CD8-positive, alpha-beta T cell (primary cell): ENCODE measurements at places on chromosomes 3 and 15. TPM values are rescaled to one million over a fixed set of nuclear protein-coding genes. Genes with fewer than 3 reads are reported as not detected.

- no peak for DNase-seq
Observed at GRCh38 chr15:40069178-40070165, 30.5 kb upstream of the SRP14 start.

Gene DPPA2
- not detected for total RNA-seq

Gene SLC35G2
- not detected for total RNA-seq

GRCh38 chr15:60923925-60924324 is 305.2 kb downstream of the RORA start:
- DNase-seq = no peak

- DNase-seq = no peak
Observed at GRCh38 chr3:150106740-150107428, 136.2 kb upstream of the PFN2 start.

Gene CHRNA7
- not detected for total RNA-seq

DNA sequence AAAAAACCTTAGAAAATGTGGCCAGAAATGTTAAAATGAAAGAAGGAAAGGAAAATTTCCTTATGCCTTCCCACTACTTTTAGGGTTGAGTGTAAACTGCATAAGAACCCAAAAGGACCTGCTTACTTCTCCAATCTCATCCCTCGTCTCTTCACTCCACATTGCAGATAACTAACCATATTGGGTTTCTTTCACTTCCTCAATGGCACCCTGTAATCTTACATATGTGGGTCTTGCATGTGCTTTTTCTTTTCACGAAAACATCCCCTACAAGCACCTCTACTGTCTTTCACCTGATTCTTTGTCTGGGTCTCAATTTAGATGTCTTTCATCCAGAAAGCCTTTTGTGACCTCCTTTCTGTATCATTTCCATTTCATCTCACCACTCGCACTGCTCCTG is 23.1 kb downstream of the EOMES start:
- no peak for DNase-seq

Gene FGD5
- total RNA-seq = not detected

Gene SOX14
- total RNA-seq = not detected

DNA sequence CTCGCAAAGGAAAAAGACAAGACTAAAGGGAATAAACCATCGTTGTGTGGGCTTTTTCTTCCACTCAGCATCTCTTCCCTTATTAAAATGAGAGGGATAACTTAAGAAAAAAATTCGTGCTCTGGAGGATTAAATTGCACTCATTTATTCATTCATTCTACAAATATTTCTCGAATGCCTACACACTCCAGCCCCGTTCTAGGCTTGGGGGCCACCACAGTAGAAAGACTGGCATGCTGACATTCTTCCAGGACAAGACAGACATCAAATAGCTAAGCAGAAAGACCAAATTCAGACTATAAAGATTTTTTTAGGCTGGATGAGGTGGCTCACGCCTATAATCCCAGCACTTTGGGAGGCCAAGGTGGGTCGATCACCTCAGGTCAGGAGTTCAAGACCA is 65.3 kb upstream of the IL12A start:
- no peak for DNase-seq

DNA sequence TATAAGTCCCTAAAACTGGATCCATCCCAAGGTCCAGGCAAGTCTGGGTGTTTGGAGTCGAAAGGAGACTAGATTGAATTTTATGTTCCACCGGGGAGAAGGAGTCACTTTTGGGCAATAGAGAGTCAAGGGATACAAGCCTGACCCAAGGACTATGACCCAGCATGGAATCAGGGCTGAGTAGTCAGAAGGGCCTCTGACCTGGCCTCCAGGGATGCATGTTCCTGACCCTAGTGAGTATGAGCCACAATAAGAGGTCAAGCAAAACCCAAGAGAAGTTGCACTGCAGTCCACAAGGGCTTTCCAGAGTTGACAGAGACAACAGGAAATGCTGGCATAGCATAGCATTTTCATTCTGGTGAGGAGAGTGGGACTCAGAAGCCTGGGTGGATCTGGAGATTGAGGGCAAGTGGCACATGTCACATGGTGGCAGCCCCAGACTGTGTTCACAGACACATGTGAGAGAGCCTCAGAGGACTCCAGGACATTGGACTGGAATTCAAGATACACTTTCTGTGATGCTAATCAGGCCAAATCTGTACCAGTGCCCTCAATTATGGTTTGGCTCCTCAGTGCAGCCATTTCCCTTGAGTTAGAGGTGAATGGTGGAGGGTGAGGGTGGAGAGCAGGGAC is 66.9 kb downstream of the TFG start:
- DNase-seq = no peak

DNA sequence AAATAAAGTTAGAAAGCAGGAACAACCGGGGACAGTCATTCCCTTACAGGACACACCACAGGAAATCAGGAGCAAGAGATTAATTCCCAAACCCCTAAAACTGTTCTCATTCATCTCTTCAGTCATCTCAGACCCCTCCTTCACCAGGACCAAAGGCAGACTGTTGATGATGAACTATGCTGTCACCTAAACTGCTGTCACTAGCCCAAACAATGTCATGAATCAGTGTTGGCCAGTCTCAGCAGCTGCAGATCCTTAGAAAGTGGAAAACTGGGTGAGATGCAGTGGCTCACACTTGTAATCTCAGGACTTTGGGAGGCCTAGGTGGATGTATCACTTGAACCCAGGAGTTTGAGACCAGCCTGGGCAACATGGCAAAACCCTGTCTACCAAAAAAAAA is 909.6 kb downstream of the ROBO1 start:
- DNase-seq = no peak

DNA sequence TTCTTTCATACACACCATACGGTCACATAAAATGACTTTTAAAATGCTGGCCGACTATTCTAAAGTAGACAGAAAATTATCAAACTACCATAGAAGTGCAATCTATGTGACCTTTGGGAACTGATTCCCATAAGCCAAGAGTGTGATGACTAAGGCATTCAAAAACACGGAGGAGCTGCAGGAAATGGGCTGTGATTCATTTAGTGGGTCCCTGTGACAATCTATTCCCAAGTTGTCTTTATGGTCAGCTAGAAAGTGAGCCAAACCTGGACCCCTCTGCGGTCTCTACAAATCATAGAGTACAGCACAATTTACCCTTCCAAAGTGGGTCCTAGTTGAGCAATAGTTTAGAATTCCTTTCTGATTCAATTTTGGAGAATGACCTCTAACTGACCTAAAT is 251.5 kb upstream of the CBLB start:
- DNase-seq = no peak

- no peak for DNase-seq
Observed at GRCh38 chr3:147458995-147459704, 50.0 kb downstream of the ZIC1 start.

- no peak for DNase-seq
Observed at GRCh38 chr3:188400494-188401243, 246.7 kb downstream of the LPP start.

DNA sequence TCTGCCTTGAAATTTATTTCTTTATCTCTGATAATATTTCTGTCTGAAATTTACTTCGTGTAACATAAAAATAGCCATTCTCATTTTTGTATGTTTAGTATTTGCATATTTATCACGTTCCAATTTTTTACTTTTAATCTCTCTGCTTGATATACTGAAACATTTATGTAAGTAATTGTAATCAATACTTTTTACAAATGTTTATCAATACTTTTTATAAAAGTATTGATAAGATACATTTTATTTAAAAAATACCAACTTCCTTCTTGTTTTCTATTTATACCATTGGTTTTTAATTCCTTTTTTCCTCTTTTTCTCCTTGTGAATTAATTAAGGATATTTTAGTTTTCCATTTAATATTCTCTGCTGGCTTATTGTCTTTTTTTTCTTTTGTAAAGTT is 60.3 kb upstream of the TBL1XR1 start:
- no peak for DNase-seq
